ENCODE measurements at places on chromosomes 4 and X. TPM values are rescaled to one million over a fixed set of nuclear protein-coding genes. Genes with fewer than 3 reads are reported as not detected.

The RGN gene
- polyA plus RNA-seq: 16.5 TPM

DNA sequence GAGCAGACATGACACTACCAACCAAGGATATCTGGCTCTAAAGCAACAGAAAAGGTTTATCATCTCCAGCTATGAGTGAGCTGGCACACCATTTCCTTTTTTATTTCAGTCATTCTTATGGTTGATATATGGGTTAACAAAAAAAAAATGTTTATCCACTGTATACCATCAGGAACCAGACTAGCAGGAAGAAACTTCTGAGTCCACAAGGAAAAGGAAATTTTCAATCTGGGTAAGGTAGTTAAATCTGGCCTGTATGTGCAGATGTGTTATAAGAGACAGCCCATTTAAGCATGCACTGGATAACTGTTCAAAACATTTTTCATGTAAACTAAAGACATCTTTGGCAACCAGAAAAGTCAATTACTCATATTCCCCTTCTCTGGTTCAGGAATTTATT is 35.0 kb downstream of the AMMECR1 start:
- DNase-seq: no peak

GRCh38 chrX:12994321-12994720 is 19.4 kb downstream of the TMSB4X start:
- no peak for DNase-seq

GRCh38 chrX:101362116-101362515 is 13.6 kb upstream of the TIMM8A start:
- DNase-seq: no peak

DNA sequence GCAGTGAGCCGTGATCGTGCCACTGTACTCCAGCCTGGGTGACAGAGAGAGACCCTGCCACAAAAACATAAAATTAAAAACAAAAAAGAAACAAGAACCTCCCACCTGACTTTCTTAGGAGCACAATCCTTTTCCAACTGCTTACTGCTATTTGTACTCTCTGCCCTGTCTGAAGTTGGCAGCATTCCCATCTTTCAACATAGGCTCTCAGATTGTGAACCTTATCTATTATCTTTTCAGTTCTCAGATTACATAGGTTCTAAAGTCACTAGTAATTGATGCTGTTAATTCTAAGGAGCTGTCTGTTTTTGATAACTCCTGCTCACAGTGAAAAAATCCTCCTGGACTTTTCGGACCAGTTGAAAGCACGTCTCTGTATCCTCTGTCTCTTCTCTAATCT is 812.2 kb upstream of the CT83 start:
- DNase-seq: no peak

- no peak for DNase-seq
These were observed 85.1 kb downstream of the PDK3 start for GRCh38 chrX:24550166-24550565.

DNA sequence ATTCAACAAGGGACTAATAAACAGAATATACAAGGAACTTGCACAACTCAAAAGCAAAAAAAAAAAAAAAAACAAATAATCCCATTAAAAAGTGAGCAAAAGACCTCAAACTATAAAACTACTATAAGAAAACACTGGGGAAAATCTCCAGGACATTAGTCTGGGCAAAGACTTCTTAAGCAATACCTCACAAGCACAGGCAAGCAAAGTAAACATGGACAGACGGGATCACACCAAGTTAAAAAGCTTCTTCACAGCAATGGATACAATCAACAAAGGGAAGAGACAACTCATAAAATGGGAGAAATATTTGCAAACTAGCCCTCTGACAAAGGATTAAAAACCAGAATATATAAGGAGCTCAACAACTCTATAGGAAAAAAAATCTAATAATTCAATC is 17.1 kb upstream of the BMP15 start:
- DNase-seq: no peak

The CYLC1 gene
- polyA plus RNA-seq: not detected

DNA sequence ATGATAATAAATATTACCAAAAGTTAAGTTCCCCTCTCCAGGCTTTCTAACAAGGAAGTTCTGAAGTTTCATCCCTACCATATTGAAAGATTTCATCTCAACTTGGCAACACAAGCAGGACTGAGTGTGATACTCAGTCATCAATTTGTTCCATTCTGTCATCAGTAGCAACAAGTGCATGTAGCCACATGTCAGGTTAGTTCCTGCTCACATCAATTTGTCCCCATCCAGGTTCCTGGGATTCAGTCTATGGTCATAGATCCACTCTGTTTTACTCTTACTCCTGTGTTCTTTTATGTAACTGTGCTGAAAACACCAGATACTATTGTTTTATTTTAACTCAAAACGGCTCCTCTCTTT is 22.2 kb downstream of the SMPX start:
- DNase-seq: no peak

DNA sequence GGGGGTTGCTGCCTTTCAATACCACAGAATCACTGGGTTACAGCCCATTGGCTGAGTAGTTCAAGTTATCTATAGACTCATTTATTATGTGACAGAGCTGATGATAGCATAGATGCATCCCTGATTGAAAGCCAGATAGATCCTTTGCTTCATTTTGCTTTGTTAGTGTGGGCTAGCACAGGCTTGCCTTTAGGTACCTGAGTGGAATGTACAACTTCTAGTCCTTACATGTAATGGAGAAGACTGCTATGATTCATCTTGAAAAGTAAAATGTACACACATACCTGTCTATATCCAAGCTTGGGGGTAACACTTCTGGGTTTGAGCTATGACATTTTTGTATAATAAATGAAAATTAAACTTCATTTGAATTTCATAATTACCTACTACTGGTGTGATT is 226.0 kb upstream of the FTHL17 start:
- DNase-seq: no peak
